ENCODE measurements at places on chromosomes 16 and 17.

DNA sequence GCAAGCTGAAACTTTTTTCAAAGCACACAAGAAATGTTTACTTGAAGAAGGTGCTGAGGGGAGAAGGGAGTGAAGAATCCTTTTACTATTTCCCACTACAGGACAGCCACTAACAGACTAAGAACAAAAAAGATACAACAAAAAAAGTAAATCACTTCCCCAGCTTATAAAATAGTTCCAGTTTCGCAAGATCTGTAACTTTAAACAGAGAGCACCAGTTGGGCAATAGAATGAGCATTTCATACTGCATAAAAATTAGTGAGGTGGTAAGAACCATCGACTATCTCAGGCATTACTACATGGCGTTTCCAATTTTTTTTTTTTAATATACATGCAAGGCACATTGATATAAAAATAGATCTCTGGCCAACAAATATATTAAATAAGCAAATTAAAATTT lies 11.1 kb downstream of the CRYBA1 start:
- H3K4me1 ChIP-seq, result peaks cover 15% of the 10 kb centered on the region
- H3K27ac ChIP-seq, result no peak overlapping the region
- H3K27me3 ChIP-seq, result no peaks in the 10 kb centered on the region
- DNase-seq, result no peak
- H3K4me3 ChIP-seq, result no peak overlapping the region

GRCh38 chr17:81315129-81315884 lies 20.2 kb upstream of the SLC38A10 start:
- H3K27me3 ChIP-seq, result no peaks in the 10 kb centered on the region
- no peaks in the 10 kb centered on the region for H3K36me3 ChIP-seq
- H3K4me1 ChIP-seq, result no peaks in the 10 kb centered on the region
- no peak overlapping the region for H3K27ac ChIP-seq

GRCh38 chr17:78993241-78993956 lies 13.7 kb upstream of the LGALS3BP start:
- no peak overlapping the region for H3K4me3 ChIP-seq
- H3K27me3 ChIP-seq, result no peaks in the 10 kb centered on the region
- peaks cover 40% of the 10 kb centered on the region for H3K36me3 ChIP-seq
- H3K4me1 ChIP-seq, result peaks cover 9% of the 10 kb centered on the region

DNA sequence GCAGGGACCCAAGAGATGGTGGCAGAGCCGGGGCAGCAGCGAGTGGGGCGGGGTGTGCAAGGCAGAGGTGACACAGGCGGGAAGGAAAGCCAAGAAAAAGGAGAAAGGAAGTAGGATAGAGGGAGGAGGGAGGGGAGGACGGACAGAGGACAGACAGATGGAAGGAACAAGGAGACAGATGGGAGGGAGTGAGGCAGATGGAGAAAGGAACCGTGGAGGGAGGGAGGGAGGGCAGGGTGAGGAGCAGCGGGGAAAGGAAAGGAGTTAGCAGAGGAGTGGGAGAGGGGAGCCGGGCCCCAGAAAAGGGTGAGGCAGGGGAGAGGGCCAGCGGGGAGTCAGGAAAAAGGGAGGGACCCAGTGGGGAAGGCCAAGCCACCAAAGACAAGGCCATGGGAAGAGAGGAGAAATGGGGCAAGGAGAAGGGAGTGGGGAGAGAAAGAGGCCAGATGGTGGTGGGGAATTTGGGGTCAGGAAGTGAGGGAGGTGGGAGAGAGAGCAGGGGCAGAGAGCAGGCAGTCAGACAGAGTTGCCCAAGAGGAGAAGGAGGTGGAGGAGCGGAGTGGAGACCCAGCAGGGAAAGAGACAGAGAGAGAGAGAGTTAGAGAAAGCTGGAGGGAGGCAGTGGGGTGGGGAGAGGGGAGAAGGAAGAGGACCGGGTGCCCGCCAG lies 13.2 kb upstream of the ASGR1 start:
- H3K4me3 ChIP-seq, result no peak overlapping the region
- H3K27me3 ChIP-seq, result no peaks in the 10 kb centered on the region
- DNase-seq, result no peak

DNA sequence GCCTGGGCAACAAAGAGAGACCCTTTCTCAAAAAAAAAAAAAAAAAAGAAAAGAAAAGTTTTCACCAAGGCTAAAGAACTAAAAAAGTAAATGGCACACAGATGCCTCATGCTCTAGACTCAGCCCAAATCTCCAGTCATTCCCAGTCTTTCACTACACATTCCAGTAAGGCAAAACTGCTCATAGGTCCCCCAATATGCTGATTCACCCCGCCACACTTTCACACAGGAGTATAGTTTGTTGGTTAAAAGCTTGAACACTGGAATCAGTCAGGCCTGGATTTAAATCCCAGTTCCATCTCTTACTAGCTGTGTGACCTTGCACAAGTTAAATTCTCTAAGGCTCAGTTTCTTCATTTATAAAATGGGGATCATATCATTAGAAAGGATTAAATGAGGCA lies 1.9 kb downstream of the PIGS start:
- no peak overlapping the region for H3K27ac ChIP-seq
- H3K4me3 ChIP-seq, result peak overlapping the region; percentile 94
- no peak for DNase-seq
- H3K4me1 ChIP-seq, result peaks cover 61% of the 10 kb centered on the region

- no peak for DNase-seq
- peaks cover 8% of the 10 kb centered on the region for H3K36me3 ChIP-seq
- H3K4me3 ChIP-seq, result no peak overlapping the region
- H3K4me1 ChIP-seq, result peaks cover 14% of the 10 kb centered on the region
These were observed 52.5 kb upstream of the MNT start for GRCh38 chr17:2453325-2453724.

GRCh38 chr16:81821436-81822128 lies 42.5 kb downstream of the PLCG2 start:
- peaks cover 13% of the 10 kb centered on the region for H3K4me1 ChIP-seq
- H3K27me3 ChIP-seq, result no peaks in the 10 kb centered on the region
- H3K36me3 ChIP-seq, result no peaks in the 10 kb centered on the region

DNA sequence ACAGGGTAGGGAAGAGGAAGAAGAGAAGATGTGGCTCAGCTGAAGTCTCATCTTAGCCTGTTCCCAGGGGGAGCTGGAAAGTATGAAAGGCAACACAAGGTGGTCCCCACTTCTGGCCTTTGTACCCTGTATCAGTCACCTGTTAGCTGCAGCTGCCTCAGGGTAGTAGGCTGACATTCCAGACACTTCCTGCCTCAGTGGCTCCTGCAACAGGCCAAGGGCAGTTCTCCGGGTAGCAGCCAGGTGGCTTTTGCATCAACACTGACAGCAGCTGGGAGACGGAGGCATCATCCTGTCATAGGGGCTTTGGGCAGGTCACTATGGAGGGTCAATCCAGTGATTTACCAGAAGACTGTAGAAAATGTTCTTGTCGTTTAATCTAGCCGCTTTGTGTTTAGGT lies 124.0 kb downstream of the RGS9 start:
- H3K4me1 ChIP-seq, result peaks cover 38% of the 10 kb centered on the region
- H3K36me3 ChIP-seq, result peaks cover 6% of the 10 kb centered on the region
- H3K27ac ChIP-seq, result no peak overlapping the region

GRCh38 chr17:1638171-1638590 lies 7.4 kb downstream of the SCARF1 start:
- no peak overlapping the region for H3K27ac ChIP-seq
- no peaks in the 10 kb centered on the region for H3K4me1 ChIP-seq
- H3K4me3 ChIP-seq, result no peak overlapping the region
- peaks cover 2% of the 10 kb centered on the region for H3K27me3 ChIP-seq
- H3K36me3 ChIP-seq, result peaks cover 3% of the 10 kb centered on the region
- no peak for DNase-seq

DNA sequence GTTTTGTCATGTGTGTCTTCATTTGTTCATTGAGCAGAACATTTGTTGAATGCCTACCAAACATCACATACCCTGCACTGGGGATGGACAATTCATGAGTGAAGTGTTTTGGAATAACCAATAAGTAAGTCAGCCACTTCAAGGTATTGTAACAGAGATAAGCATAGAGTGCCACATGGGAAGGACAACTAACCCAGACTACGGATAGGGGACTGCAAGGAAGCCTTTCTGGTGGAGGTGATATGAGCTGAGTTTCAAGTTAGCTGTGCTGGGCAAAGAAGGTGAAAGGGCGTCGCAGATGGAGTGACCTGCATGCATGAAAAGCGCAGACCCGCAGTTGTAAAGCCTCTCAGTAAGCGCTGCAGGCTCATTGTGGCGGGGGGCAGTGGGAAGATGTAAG lies 78.8 kb downstream of the TNRC6C start:
- no peaks in the 10 kb centered on the region for H3K27me3 ChIP-seq
- DNase-seq, result no peak
- peaks cover 3% of the 10 kb centered on the region for H3K4me1 ChIP-seq
- H3K27ac ChIP-seq, result no peak overlapping the region
- no peak overlapping the region for H3K4me3 ChIP-seq

DNA sequence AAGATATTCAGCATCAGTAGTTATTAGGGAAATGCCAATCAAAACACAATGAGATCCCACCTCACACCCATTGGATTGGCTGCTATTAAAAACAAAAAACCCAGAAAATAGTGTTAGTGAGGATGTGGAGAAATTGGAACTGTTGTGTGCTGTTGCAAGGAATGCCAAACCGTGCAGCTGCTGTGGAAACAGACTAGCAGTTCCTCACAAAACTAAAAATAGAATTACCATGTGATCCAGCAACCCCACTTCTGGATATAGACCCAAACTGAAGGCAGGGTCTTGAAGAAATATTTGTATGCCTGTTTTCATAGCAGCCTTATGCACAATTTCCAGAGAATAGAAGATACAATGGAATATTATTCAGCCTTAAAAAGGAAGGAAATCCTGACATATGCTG lies 46.0 kb downstream of the FOXK2 start:
- H3K4me3 ChIP-seq, result no peak overlapping the region
- peaks cover 8% of the 10 kb centered on the region for H3K4me1 ChIP-seq
- H3K36me3 ChIP-seq, result peaks cover 28% of the 10 kb centered on the region
- no peak for DNase-seq
- no peaks in the 10 kb centered on the region for H3K27me3 ChIP-seq

GRCh38 chr16:74921051-74921450 lies 63.9 kb downstream of the WDR59 start:
- peaks cover 45% of the 10 kb centered on the region for H3K36me3 ChIP-seq
- H3K27ac ChIP-seq, result no peak overlapping the region
- no peaks in the 10 kb centered on the region for H3K27me3 ChIP-seq
- H3K4me1 ChIP-seq, result no peaks in the 10 kb centered on the region
- no peak overlapping the region for H3K4me3 ChIP-seq

DNA sequence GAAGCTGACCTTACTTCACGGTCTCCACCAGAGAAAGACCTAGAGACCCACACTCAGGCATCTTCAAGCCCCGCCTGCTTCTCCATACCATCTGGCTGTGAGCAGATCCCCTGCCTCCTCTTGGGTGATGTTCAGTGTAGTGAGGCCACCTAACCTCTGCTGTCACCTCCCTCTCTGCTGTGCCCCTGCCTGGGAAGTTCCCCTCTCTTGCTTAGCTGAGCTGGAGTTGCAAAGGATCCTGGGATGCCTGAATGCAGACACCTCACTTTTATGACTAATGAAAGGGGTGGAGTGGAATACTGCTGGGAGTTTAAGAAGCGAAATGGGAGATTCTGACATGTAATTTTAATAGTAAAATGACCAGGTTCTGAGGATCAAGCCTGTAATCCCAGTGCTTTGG lies 5.8 kb downstream of the IRX3 start:
- peaks cover 50% of the 10 kb centered on the region for H3K27me3 ChIP-seq
- H3K27ac ChIP-seq, result no peak overlapping the region
- H3K4me3 ChIP-seq, result no peak overlapping the region
- peaks cover 2% of the 10 kb centered on the region for H3K36me3 ChIP-seq

- H3K36me3 ChIP-seq, result no peaks in the 10 kb centered on the region
- no peaks in the 10 kb centered on the region for H3K4me1 ChIP-seq
- H3K27me3 ChIP-seq, result peaks cover 13% of the 10 kb centered on the region
- H3K27ac ChIP-seq, result no peak overlapping the region
- no peak for DNase-seq
- no peak overlapping the region for H3K4me3 ChIP-seq
These were observed 15.0 kb downstream of the SMIM36 start for GRCh38 chr17:55496094-55496881.

DNA sequence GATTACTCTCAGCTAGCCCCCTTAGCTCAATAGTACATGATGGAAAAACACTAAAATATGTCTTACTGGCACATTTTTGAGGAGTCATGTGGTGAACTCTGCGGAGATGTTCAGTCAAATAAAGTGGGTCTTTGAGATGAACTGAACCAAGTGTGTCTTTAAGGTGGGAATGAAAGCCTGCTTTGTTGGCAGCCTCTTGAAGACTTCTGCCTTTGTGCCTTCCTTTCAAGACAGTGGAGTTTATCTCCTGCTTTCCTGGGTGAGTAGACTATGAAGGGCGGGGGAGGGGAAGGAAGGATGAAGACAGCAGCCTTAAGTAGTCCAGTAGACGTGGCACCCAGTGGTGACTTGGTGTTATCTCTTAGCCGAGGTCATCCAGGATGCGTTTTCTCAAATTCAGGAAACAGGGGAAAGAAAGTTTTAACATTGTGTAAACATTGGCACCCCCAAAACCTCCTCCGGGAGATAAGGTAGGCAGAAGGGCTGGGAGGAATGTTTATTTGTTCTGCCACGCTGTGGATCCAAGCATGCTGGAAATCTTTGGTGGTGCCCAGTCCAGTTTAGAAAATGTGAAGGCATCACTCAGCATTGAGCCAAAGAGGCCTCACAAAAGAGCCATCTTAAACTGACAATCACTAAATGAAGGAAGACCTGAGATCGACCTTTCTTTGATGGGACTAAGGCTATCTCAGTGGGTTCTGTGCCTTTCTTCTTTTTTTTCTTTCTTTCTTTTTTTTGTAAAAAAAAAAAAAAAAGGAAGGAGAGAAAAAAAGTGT lies 220.6 kb downstream of the FTO start:
- peaks cover 6% of the 10 kb centered on the region for H3K36me3 ChIP-seq
- peaks cover 40% of the 10 kb centered on the region for H3K4me1 ChIP-seq
- H3K4me3 ChIP-seq, result no peak overlapping the region
- no peak for DNase-seq

DNA sequence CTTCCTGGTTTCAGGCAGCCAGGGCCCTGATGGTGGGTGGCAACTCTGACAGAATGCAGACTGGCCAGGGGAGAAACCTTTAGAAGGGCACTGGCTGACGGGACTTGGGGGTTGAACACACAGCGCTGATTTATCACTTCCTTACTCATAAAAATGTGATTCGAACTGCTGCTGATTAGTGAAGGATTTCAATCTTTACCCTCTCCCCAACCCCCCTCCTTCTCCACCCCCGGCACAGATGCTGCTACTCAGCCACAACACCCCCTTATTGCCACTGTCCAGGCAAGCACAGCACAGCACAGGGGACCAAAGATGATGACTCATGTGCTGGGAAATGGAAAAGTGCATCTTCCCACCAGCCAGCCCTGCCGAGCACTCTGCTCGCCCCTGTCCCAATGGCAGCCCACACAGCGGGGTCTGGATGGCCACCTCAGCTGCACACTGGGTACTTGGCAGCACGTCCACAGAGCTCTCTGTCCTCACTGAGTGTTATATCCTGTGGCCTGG lies 70.1 kb downstream of the SMG6 start:
- H3K27ac ChIP-seq, result no peak overlapping the region
- H3K4me1 ChIP-seq, result peaks cover 78% of the 10 kb centered on the region
- DNase-seq, result no peak
- peaks cover 44% of the 10 kb centered on the region for H3K36me3 ChIP-seq

DNA sequence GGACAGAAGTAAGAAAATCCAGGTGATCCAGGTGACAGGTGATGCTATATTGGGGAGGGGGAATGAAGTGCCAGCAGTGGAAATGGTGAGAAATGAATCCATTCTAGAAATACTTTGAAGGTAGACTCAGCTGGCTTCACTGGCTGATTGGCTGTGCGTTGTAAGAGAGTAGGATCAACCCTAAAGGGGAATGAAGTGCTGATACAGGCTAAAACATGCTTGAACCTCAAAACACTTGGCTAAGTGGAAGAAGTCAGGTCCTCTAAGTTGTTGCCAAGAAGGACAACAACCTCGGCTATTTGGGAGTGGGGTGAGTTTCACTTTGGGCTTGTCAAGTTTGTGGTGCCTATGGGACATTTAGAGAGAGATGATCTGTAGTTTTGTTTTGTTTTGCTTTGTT lies 24.1 kb upstream of the SCNN1B start:
- H3K36me3 ChIP-seq, result no peaks in the 10 kb centered on the region
- H3K27ac ChIP-seq, result no peak overlapping the region
- H3K4me1 ChIP-seq, result no peaks in the 10 kb centered on the region
- DNase-seq, result no peak
- no peak overlapping the region for H3K4me3 ChIP-seq

Measured in activated T-helper 1 cell treated with anti-CD3 and anti-CD28 coated beads, Interleukin-12 subunit alpha, Interleukin-12 subunit beta, Interleukin-2, Interleukin-4 antibody, amounts not matched to agents 30 ng/mL and 10 ng/mL and 1 ng/mL, durations not matched to agents 14 hours and 24 hours and 36 hours (primary cell).